ENCODE measurements at places on chromosomes 3 and 15. TPM values are rescaled to one million over a fixed set of nuclear protein-coding genes. Genes with fewer than 3 reads are reported as not detected.
A peak's percentile ranks its signal among the peaks of the same experiment; 100 is the strongest.

Gene SLC51B
- not detected for polyA plus RNA-seq

Gene PRKCD
- 19.0 TPM for polyA plus RNA-seq

Gene SCN5A
- 1.9 TPM for polyA plus RNA-seq

Gene GNAT1
- not detected for polyA plus RNA-seq

Gene ACAN
- polyA plus RNA-seq: 0.96 TPM

GRCh38 chr3:142785996-142786395, 62.2 kb downstream of the TRPC1 start:
- no peak for DNase-seq

DNA sequence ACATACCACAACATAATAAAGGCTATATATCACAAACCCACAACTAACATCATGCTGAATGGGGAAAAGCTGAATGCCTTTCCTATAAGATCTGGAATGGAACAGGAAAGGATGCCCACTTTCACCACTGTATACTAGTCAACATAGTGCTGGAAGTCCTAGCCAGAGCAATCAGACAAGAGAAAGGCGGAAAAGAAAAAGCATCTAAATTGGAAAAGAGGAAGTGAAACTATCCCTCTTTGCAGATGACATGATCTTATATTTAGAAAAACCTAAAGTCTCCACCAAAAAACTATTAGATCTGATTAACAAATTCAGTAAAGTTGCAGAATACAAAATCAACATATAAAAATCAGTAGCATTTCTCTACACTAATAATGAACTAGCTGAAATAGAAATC, 14.6 kb upstream of the PIK3CA start:
- no peak for DNase-seq

DNA sequence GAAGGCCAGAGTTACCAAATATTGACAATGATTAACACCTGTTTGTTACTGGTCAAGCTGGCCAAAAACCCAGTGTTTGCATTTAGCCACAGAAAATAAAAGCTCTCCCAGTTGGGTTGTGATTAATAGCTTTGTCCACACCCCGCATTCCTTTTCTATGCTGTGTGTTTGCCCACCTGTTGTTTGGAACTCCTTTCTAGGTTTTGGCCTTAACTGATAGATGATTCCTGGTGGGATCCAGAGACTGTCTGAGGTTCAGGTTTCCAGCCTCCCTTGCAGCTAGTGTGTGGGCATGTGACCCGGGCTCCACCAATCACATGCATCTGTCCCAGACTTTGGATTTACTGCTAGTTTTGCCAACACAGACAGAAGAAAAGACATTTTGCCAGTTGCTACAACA, 83.8 kb downstream of the PTPRG start:
- DNase-seq: no peak

GRCh38 chr15:42198516-42198915, 9.6 kb downstream of the VPS39 start:
- no peak for DNase-seq

- DNase-seq: no peak
Observed at GRCh38 chr15:41882689-41883483, 11.0 kb downstream of the SPTBN5 start.

GRCh38 chr3:48564022-48564421, 441 bp upstream of the UCN2 start:
- peak; percentile 62 for DNase-seq

DNA sequence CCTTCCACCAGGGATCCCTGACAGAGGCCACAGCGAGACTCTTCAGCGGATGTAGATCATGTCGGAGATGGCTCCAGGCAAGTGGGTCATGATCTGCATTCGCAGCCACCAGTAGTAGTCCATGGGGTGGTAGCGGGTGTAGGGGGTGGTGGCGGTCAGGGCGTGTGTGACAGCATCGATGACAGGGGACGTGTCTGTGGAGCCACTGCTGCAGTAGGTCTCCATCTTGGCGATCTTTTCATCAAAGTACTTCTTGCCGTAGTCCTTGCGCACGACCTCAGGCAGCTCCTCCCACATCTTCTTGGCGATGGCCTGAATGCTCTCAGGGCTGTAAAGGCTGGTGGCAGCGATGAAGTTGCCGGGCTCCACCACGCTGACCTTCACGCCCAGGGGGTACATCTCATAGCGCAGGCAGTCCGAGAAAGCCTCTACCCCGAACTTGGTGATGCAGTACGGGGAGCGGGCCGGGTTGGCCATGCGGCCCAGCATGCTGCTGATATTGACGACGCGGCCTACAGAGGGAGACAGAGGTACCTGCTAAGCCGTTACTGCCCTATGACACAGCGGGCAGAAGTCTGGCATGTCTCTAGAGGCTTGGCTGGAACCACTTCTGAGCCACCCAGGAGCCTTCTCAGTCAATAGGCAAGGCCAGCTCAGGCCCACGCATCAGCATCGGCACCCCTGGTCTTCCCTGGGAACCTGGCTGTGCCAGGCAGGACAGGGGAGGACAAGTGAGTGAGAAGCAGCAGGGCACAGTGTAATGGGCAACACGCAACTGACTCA, 43.7 kb downstream of the BDH1 start:
- DNase-seq: no peak
